Central memory CD4-positive, alpha-beta T cell (primary cell): ENCODE measurements at places on chromosomes 4 and X.

DNA sequence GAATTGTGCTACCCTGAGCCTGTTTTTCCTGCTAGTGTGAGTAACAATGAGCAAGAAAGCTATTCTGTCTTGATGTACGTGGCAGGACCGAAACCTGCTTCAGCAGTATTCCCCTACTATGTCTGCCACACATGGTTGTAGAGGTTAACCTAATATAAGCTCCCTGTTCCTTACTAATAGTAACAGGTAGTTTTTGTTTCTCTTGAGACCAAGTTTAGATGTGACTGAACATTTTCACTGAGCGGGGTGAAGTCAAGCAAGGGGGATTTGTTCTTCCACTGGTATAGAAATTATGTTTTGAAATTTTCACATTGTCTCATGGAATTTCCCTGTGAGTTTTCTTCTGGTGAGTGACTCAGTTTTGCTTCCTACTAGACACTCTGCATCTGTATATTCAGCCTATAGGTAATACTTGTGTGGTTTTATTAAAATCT is 37.3 kb downstream of the RRAGB start:
- DNase-seq: no peak

- no peak for DNase-seq
Observed at GRCh38 chr4:55444827-55445226, 49.1 kb downstream of the TMEM165 start.

DNA sequence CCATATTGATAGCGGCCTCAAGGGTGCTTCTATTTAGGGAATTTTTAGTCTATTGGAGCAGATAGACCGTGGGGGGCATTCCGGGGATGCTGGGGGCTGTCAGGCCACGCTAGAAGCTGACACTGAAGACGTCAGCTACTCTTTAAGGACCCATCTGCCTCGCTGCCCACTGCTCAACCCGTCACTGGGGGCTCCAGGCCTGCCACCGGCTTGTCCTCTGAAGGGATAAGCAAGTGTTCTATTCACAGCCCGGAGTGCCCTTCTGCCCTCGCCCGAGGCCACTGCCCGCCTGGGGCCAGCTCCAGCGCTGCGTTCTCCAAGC is 679 bp upstream of the MSL3 start:
- DNase-seq: no peak

DNA sequence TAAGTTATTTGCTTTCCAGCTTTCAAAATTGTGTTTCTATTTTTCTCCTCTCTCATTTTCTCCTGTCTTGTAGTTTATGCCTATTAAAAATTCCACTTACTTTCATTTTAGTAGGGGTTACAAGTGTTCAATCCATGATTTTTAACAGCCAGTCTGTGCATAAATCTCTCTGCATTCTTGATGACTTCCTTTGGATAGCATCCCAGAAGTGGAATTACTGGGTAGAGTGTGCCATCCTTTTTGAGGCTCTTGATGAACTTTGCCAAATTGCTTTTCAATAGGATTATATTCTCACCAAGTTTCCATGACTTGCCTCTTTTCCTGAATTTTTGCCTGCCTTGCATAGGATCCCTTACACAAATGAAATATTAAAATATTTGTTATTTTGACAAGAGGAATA is 58.5 kb downstream of the DIPK2B start:
- DNase-seq: no peak

DNA sequence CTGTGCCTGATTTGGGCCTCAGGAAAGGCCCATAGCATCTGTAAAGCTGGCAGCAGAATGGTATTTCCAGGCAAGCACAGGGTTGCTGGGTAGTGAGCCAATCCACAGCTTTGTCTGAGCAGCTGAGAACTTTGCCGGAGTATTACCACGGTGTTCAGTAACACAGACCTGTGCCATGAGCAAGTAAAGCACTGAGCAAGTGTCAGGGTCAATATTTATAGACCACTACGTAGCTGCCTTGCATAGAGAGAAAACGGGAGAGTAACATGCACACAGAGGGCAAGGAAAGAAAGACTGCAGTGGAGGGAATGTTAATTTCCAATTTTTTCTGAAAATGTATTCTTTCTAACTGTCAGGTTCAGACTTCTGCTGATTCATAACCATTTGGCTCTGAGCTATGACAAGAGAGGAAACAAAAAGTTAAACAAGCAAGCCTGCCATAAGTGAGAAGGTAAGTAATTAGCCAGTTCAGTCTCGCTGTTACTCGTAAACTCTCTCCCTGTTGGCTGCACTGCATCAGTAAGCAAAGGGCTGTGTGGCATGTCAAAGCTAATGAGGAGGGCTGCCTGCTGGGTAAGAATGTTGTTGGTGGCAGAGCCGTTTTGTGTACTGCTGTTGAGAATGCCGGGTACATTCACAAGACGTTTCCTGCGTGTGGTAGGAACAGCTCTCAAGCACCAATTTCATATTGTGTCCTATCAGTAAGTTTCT is 238.1 kb downstream of the BMPR1B start:
- no peak for DNase-seq

- no peak for DNase-seq
Observed at GRCh38 chr4:26008737-26009136, 94.7 kb downstream of the SMIM20 start.

- no peak for DNase-seq
Observed at GRCh38 chr4:40182001-40182400, 14.8 kb upstream of the RHOH start.

GRCh38 chr4:53654300-53654758 is 63.0 kb upstream of the LNX1 start:
- no peak for DNase-seq

GRCh38 chrX:69074726-69075125 is 90.5 kb downstream of the PJA1 start:
- DNase-seq: no peak

GRCh38 chr4:179894066-179894778 is 2349.0 kb upstream of the TENM3 start:
- DNase-seq: no peak

DNA sequence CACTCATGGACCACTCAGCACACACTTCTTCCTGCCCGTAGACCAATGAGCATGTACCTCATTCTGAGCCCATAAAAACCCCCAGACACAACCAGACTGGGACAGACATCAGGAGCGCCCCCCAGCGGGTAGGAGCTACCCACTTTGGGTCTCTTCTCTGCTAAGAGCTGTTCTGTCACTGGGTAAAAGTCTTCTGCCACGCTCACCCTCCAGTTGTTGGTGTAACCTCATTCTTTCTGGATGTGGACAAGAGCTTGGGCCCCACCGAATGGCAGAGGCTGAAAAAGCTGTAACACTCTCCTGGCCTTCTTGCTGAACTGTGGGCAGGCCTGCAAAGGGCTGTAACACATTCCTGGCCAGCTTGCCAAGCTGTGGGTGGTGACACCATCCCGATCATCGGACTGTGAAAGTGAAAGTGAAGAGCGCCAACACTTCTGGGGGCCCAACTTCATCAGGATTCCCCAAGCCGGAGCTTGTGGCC is 137.6 kb downstream of the TECRL start:
- no peak for DNase-seq

GRCh38 chr4:1043651-1044468 is 32.4 kb downstream of the FGFRL1 start:
- DNase-seq: no peak

DNA sequence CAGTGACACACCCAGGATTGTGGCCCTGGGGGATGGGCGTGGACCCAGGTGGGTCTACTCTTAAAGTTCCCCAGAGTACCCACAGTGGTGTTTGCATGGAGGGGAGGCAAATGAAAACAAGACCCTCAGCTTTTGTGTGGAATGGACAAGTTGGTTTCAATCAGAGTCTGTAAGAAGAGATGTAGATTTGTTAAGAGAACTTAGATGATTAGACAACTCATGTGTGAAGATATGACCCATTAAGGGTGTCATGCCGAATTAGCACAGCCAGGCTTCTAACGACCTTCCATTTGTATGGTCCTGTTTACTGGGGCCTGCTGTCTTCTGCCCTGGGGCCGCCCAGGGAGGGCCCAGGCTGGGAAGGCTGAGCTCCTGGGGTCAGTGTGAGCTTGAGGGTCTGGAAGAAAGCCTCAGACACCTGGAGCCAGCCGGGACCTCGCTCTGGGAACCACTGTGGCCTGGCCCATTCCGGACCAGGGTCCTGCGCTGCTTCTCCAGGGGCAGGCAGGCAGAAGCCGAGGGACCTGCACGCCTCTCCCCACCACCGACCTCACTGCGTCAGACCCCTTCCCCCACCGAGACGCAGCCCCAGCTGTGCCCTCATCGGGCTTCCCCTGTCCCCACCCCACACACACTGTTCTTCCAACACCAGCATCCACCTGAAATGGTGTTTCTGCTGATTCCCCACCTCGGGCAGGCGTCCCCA is 20.4 kb downstream of the UVSSA start:
- DNase-seq: no peak

DNA sequence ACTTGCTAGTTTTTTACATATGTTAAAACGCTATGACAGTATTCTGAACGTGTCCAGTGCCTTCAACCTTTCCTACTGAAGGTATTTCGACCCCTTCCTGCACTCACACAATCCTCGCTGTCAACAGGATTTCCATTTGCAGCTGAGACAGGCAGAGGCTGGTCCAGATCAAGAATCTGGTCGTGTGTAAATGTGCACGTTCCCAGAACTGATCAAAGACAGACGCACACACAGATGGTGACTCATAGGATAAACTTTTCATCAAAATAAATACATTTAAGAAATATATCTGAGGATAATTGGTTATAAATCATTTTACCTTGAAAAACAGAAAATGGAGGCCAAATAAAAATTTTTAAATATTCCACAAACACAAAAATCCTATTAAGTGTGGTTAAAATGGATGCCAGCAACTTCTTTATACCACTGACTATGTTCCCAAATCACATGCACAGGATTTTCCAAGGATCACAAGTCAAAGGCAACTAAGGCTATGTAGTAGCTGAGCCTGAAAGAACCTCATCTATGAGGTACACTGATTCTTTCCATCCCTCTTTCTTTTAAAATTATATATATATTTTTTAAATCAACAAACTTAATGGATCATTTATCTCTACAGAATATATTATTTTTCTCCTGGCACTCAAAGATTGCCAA is 85.9 kb downstream of the RNF150 start:
- DNase-seq: no peak

DNA sequence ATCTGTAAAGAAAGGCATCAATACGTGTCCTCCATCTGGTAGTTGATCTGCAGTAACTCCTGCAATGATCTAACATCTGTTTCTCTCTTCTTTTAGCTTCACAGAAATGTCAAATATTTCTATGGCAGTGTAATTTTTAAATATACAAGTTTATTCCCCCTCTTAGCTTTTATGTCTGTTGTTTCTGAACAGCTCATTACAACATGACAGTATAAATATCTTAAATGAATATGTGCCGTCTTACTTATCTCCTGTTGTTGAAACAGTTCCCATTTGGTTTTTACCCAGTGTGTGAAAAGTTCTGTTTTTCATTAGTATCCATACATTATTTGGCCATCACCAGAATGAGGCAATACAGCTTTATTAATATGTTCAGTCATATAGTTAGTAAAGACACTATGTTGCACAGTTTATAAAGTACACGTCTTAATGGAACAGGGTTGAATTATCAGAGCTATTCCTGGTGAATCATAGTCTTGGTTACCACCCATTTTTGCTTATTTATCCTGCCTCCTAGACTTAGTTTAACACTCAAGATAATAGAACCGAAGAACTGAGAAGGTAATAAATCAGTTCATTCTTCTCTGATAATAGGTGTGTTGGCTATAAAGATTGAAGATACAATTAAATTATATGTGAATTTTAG is 321.6 kb downstream of the TENM3 start:
- no peak for DNase-seq

DNA sequence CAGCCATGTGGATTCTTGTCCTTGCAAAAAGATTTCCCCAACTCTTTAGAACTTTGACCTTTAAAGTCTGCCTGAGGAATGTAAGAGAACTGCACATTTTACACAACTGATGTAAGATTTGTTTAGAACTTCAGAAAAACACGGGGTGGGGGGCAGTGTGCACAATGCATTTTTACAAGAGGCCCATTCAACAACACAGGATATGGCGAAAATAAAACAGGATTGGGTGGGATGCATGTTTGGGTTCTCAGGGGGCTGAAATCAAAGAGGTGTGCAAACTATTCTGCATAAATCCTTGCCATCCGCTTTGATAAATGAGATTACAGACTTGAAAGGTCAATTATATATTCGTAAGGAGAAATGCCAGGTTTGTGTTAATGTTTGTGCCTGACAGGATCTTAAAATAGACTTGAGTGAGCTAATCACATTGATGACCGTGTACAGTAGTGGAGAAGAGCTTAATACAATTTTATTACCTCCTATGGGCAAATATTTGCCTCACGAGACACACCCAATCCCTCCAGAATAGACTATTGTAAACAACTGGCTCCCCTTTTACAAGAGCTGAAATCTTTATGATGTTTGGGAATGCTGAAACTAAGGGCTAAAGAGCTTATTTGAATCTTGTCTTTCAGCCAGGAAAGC is 184.1 kb upstream of the LEF1 start:
- no peak for DNase-seq

DNA sequence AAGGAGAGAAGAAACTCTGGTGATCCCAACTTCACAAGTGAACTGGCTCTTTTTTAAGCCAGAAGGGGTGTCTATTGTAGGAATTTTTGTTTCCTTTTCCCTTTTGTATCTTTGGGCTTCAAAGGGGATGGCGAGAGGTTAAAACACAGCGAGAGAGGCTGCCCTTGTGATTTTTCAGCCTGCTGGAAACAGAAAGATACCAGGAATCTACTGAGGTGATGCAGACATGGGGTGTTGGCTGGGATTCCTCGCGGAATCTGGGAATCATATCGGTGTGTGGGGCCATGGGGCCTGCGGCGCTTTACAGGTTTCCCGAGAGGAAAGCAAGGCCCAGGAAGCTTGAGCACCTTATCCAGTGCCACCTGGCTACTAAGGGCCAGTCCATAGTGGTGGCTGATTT is 99.4 kb upstream of the STX18 start:
- no peak for DNase-seq

- no peak for DNase-seq
Observed at GRCh38 chr4:24235618-24236017, 345.8 kb upstream of the PPARGC1A start.

DNA sequence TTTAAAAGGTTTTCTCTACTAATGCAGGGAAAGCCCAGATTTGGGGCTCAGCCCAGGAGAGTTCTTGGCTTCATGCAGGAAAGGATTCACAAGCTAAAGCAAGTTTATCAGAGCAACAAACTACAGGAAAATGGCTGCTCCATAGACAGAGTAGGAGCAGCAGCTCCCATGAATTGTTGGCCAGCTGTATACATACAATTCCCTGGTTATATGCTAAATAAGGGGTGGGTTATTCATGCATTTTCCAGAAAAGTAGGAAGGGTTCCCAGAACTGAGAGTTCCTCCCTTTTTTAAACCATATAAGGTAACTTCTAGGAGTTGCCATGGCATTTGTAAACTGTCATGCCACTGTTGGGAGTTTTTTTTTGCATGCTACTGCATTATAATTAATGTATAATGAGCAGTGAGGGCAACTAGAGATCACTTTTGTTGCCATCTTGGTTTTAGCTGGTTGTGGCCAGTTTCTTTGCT is 2.6 kb downstream of the C4orf33 start:
- DNase-seq: no peak
